ENCODE measurements at places on chromosomes 11 and 22. TPM values are rescaled to one million over a fixed set of nuclear protein-coding genes. Genes with fewer than 3 reads are reported as not detected.

The UPK3A gene
- 13.6 TPM for polyA plus RNA-seq

The CDC42BPG gene
- 9.5 TPM for polyA plus RNA-seq

DNA sequence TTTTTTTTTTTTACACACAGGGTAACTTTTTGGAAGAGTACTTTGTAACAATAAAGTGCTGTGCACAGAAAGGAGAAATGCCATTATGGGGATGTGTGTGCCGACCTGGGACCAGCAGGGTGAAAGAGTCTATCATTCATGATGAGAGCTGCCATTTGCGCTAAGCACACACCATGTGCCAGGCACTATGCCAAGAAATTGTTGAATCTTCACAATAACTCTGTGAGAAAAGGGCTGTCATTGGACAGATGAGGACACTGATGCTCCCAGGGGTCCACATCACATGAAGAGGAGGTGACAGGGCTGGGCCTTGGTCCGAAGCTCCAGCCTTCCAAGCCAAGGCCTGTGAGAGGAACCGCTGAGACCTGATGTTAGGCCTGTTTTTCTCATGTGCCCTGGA, 5.6 kb downstream of the DUSP18 start:
- DNase-seq = peak; percentile 10

DNA sequence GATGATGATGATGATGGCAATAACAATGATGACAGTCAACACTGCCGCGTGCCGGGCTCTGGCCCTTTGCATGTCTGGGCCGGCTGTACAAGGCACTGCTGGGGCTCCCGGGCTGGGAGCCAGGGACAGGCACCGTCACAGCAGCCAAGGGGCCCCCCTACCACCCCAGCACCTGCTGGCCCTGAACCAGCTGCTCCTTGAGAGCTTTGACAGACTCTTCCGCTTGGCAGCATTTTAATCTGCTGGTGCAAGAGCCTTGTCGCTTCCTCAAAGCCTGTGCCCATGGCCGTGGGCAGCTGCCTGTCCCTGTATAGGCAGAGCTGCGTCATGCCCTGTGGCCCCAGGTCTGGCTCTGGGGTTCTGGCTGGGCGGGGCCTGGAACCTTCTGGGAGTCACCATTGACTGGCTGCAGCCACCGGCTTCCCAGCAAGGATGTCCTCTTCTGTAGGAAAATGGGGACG, 12.9 kb upstream of the MUC6 start:
- DNase-seq = peak; percentile 44

The DNAJB7 gene
- polyA plus RNA-seq = not detected

The RTN4RL2 gene
- polyA plus RNA-seq = 14.0 TPM

DNA sequence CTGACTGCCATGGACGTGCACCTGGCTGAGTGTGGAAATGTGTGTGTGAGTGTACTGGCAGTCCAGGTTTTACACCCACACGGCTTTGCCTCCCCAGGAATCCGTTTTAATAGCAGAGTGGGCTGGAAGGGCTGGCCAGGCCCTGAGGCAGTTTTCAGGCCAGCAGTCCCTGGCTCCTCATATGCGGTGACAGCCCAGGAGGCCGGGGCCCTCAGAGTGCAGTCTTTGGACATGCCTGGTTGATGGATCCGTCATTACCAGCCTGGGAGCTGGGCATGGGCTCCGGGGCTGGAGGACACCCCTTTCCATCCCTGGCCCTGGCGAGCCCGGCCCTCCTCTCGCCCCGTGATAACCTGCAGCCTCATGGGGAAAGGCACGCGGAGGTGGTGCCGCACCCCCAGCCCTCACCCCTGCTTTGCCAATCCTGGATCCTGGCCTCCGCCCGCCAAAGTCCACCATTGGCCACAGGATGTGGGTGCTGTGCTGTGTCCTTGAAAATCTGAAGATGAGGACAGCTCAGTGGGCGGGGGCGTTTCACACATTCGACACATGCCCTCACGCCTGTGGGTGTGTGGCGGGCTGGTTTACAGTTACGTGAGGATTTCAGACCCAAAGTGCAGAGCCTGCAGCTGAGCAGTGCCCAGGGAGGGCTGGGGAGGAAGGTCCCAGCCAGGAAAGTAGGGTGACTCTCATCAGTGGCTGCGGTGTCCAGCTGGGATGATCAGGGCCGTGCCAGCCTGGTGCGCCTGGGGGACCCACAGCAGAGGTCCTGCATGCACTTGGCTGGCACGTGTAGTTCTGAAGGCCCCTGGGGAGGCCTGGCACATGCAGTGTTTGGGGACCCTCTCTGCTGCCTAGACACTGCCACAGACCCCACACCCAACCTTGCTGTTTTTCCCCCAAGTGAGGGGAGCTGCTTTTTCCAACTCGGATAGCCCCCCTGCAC, 55.1 kb downstream of the RTN4R start:
- no peak for DNase-seq

DNA sequence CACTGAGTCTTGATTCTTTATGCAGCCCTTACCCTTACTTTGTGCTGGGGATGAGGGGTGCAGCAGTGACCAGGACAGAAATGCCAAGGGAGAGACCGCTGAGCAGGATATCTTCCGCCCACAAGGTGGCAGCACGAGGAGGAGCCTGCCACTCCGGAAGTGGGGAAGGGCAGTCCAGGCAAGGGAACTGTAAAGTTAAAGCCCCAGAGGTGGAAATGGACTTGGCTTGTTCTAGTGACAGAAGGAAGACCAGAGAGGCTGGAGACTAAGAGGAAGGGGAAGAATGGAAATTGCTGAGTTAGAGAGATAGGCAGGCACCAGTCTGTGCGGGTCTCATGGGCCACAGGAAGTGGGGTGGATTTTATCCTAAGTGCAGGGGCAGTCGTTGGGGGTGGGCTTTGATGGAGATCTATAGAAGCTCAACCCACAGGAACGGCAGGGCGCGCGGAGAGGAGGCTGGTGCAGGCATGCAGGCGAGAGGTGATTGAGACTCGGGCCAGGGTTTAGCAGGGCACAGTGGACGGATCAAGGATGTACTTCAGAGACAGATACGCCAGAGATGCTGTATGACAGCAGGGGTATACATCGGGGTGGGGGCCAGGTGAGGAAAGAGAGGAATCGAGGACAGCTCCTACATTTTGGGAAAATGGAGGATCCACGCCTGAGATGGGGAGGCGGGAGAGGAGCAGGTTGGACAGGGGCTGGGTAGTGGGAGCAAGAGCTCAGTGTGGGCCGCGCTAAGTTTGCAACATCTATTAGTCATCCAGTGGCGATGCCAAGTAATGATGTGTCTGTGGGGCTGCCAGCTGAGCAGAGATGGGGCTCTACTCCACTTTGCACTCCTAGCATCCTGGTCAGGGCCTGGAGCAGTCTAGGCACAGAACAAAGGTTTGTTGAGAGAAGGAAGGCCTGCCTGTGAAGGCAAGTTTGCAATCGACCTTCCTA, 3.3 kb upstream of the GRK2 start:
- DNase-seq = peak; percentile 83

- DNase-seq = no peak
These were observed 151.3 kb downstream of the APOL5 start for GRCh38 chr22:35868938-35869337.

DNA sequence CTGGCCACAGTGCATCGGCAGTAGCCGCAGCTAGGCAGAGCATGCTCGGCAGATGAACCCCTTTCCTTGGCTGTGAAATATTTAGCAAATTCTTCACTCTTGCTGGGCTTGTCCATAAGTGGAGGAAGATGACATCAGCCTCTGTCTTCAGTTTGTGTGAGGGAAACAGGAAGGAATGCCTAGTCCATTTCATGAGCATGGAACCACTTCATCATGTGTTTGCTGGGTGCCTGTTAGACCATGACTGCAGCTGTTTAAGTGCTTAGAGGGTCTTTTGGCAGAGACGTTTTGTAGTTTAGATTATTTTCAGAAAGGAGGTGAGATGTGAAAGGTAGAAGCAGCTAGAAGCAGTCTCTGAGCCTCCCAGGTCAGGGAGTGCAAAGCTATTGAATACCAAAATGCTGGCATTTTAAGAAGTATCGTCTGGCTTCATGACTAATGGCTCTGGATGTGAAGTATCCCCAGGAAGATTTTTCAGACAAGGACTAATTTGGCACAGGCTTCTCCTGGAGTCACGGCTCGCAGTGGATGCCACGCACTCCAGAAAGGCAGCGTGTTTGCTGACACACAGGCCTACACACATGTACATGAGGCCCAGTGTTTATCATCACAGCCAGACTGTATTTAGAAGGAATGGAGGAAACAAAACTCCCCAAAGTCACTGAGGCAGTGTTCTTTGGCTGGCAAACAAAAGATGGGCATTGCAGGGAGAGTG, 43.1 kb upstream of the GRAMD1B start:
- DNase-seq = no peak

GRCh38 chr11:75480185-75481175, 45.3 kb downstream of the GDPD5 start:
- DNase-seq = no peak

DNA sequence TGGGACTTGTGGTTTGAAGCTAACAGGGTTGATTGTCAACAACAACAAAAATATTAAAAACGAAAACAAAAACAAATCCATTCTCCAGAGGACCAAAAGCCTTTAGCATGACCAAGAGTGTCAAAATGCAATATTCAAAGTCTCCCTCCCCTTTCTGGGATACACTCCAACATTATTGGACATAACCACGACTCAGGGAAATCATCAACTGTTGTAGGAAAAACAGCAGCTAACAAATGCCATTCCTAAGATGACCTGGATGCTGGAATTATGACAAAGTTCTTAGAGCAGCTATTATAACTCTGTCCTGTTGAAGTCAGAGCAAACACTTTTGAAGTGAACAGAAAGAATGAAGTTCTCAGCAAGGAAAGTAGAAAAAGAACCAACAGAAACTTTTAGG, 143.0 kb downstream of the TMEM135 start:
- no peak for DNase-seq

GRCh38 chr22:29744902-29745301, 21.9 kb downstream of the ZMAT5 start:
- peak; percentile 78 for DNase-seq

GRCh38 chr11:37078521-37078920, 480.5 kb upstream of the RAG2 start:
- DNase-seq = no peak

DNA sequence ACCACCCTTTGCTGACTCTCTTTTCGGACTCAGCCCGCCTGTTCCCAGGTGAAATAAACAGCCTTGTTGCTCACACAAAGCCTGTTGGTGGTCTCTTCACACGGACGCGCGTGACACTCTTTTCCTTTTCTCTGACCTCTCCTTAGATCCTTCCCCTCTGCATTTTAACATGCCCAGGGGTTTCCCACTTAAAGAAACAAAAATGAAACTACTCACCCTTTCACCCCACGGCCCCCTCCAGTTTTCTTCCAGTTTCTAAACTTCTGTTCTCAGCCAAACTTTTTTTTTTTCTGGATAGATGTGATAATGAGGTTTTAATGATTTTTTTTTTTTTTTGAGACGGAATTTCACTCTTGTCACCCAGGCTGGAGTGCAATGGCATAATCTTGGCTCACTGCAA, 32.8 kb upstream of the NUP50 start:
- no peak for DNase-seq

GRCh38 chr11:67240576-67241389, 25.5 kb upstream of the GRK2 start:
- DNase-seq = peak; percentile 70

The TBX1 gene
- 0.53 TPM for polyA plus RNA-seq

DNA sequence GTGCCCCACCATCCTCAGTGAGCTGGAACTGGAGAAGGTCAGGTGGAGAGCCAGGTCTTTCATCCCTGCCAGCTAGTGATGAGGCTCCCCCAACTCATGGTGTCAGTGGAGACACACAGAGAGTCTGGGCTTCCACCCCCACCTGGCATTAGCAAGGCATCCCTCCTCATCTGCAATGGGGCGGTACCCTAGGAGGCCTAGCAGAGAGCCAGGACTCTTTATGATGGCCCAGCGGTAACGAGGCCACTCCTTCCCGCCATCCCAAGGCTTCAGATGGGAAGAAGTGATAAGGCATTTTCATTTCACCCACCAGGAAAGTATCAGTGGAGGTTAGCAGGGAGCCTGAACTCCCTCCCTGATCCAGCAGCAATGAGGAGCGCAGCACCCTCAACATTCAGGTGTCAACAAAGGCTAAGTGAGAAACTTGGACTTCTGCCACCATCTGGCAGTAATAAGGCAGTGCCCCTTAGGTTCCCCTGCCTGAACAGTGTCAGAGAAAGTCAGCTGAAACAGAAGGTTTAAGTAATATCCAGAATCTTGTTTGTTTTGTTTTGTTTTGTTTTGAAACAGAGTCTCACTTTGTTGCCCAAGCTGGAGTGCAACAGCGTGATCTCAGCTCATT, 40.5 kb upstream of the FBLN1 start:
- no peak for DNase-seq

DNA sequence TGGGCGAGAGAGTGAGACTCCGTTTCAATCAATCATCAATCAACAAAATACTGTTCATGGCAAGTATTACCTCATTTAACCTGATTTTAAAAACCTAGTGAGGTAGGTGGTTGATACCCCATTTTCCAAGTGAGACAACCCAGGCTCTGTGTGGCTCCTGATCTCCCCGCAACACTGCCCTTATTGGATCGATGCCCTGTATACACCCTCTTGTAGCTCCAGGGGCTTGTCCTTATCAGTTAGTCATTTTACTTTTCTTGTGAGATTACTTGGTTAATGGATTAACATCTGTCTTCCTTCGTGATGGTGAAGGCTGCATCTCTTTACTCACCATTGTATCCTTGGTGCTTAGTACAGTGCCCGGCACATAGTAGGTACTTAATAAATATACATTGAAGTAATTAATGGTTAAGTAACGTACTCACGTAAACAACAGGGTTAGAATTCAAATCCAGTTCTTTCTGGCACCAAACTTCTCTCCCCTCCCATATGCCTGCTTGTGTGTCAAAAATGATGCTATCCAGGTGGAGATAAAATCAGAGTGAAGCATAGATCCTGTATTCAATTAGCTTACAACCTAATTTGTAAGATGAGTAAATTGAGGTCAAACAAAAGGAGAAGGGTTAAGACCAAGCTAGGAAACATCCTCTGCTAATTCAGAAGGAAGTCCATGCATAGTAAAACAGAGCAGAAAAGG, 1.8 kb upstream of the PRG2 start:
- DNase-seq = no peak

GRCh38 chr22:25651332-25652085, 87.0 kb downstream of the GRK3 start:
- DNase-seq = no peak

- no peak for DNase-seq
These were observed 16.8 kb upstream of the IGLL5 start for GRCh38 chr22:22870577-22871404.

DNA sequence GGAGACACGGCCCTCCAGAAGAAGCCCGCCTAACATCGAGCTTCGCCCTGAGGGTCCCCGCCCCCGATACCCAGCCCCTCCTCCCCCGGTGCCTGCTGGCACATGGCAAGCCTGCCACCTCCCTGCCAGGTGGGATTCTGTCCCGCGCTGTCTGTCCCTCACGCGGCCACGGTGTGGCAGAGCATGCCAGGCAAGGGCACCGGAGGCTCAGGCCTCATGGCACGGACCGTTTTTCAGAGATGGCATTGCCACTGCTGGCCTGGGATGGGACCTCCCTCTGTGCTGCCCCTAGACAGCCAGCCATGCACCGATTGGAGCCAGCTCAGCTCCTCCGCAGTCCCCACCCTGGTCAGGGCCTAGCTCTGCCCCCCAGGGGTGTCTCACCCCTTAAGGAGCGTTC, 19.4 kb downstream of the MRPL23 start:
- no peak for DNase-seq

GRCh38 chr11:65802841-65803240, 16.0 kb downstream of the OVOL1 start:
- DNase-seq = no peak
